ENCODE measurements at places on chromosomes 7 and 10.
A peak's percentile ranks its signal among the peaks of the same experiment; 100 is the strongest.

DNA sequence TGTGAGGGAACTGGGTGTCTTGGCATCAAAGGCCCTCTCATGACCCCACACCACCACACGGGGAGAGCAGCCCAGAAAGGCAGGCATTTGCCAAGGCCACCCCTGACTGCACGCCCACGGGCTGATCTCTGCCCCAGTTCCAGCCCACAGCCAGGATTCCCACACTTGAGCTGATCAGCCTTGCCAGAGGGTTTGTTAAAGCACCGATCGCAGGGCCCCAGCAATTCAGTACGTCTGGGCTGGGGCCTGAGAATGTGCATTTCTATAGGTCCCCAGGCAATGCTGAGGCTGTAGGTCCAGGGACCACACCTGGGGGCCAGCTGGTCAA lies 103.9 kb downstream of the TNS3 start:
- no peak for DNase-seq

DNA sequence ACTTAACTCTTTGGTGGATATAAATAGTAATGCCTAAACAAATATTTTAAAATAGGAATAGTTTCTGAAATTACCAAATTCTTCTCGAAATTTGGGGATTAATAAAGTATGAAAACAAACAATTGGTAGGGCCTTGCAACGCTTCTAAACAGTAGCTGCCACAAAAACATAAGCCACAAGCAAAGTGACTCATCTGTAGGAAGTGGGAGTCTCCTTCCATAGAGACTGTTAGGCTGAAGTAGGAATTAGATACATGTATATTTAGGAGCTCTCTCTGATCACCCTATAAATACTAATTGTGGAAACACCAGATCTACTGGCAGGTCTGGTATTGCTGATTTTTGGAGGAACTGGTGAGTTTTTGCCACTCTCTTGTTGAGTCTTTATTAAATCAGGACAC lies 5.7 kb upstream of the LMOD2 start:
- no peak for DNase-seq

DNA sequence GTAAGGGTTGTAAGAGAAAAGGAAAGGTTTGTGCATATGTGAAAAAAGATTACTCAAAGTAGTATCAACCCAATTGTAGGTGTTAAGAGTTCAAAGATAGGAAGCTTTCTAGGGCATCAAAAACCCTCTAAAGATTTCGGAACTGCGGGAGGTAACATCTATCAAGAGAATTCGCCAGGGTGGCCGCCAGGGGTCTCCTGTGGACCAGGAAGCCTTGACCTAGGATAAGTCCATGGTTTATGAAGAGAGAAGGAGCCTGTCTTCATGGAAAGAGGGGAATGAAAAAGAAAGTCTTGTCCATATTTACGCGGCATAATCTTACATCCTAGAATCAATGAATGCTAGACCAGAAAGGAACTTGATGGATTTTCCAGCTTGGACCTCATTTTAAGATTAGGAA lies 140.7 kb upstream of the CALCR start:
- DNase-seq, result peak; percentile 9

GRCh38 chr10:23056186-23056579 lies 39.2 kb upstream of the MSRB2 start:
- DNase-seq, result no peak

DNA sequence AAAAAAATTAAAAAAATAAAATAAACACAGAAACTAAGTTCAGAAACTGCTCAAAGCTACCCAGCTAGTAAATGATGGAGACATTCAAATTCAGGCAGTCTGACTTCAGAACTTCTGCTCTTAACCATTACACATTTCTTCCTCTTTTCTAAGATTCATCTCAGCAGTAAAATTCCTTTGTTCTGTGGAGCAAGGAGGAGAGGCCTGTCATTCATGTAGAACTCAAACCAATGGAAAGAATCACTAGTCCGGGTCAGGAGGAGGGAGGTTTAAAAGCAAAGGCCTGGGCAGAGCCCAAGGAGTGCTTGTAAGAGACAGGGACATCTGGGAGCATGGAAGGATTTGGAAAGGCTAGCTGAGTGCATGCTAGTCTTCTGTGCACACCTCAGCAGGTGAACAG lies 37.9 kb upstream of the DNAJB12 start:
- no peak for DNase-seq

Measured in skeletal muscle cell (primary cell).